ENCODE measurements at places on chromosomes 7 and 10.

DNA sequence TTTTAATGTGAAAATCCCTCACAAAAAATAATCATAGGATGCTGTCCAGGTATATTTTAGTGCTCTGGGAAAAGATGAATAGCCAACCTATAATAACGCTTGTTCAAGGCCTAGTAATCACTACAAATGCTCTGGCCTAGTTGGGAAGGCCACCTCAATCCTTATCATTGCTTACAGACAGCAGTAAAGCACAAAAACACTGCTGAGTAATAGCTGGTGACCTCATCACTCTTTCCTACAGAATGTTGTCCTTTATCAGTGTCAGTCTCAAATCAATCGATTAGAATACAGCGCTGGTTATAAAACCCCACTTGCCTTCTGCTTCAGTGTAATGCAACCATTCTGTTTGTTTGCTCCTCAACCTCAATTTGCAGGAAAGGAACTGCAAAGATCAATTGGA is 72.6 kb upstream of the STEAP1 start:
- no peak for DNase-seq
- H3K36me3 ChIP-seq, result no peaks in the 10 kb centered on the region
- no peak overlapping the region for H3K27ac ChIP-seq

- no peaks in the 10 kb centered on the region for H3K36me3 ChIP-seq
- no peak overlapping the region for H3K27ac ChIP-seq
Observed at GRCh38 chr7:50531401-50531911, 33.7 kb downstream of the DDC start.

- H3K4me1 ChIP-seq, result no peaks in the 10 kb centered on the region
- no peak overlapping the region for H3K27ac ChIP-seq
- H3K27me3 ChIP-seq, result no peaks in the 10 kb centered on the region
- no peak overlapping the region for H3K4me3 ChIP-seq
- DNase-seq, result no peak
Observed at GRCh38 chr7:151131592-151132293, 35.8 kb downstream of the GBX1 start.

DNA sequence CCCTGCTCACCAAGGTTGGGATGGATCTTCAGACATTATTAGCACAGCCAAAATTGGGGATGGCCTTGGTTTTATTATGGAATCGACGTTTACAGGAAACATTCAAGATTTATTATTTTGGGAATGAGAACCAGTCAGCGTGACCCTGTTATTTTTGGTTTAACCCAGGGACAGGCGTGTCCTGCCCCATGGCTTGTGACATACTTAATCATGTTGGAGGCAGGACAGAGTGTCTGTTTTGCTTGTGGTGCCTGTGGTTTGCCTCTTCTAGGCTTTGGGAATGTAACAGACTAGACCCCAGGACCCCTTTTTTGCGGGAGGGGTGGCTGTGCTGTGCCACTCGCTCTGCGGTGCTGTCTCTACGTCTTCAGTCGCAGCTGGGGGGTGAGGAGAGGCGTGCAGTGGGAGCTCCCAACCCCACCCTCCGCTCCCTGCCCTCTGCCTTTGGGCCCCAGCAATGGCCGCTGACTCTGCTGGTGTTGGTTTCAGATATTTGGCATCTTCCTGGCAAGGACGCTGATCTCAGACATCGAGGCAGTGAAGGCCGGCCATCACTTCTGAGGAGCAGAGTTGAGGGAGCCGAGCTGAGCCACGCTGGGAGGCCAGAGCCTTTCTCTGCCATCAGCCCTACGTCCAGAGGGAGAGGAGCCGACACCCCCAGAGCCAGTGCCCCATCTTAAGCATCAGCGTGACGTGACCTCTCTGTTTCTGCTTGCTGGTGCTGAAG is 20.1 kb upstream of the SH2D4B start:
- H3K27me3 ChIP-seq, result no peaks in the 10 kb centered on the region
- no peak for DNase-seq
- no peak overlapping the region for H3K4me3 ChIP-seq
- peaks cover 20% of the 10 kb centered on the region for H3K36me3 ChIP-seq
- H3K4me1 ChIP-seq, result no peaks in the 10 kb centered on the region

DNA sequence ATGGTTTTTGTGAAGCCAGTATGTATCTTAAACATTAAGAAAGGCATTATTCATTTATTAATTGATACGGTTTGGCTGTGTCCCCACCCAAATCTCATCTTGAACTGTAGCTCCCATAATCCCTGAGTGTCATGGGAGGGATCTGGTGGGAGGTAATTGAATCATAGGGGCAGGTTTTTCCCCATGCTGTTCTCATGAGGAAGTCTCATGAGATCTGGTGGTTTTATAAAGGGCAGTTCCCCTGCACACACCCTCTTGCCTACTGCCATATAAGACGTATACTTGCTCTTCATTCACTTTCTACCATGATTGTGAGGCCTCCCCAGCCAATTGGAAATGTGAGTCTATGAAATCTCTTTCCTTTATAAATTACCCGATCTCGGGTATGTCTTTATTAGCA is 28.1 kb downstream of the OTUD1 start:
- H3K27ac ChIP-seq, result no peak overlapping the region
- no peaks in the 10 kb centered on the region for H3K4me1 ChIP-seq
- no peak overlapping the region for H3K4me3 ChIP-seq
- H3K36me3 ChIP-seq, result no peaks in the 10 kb centered on the region

GRCh38 chr10:75602341-75602740 is 170.9 kb downstream of the LRMDA start:
- peaks cover 60% of the 10 kb centered on the region for H3K27me3 ChIP-seq
- H3K27ac ChIP-seq, result no peak overlapping the region
- no peaks in the 10 kb centered on the region for H3K36me3 ChIP-seq
- H3K4me3 ChIP-seq, result no peak overlapping the region
- DNase-seq, result no peak
- no peaks in the 10 kb centered on the region for H3K4me1 ChIP-seq

- no peak overlapping the region for H3K4me3 ChIP-seq
- H3K27me3 ChIP-seq, result no peaks in the 10 kb centered on the region
- no peaks in the 10 kb centered on the region for H3K36me3 ChIP-seq
- H3K27ac ChIP-seq, result no peak overlapping the region
- peaks cover 4% of the 10 kb centered on the region for H3K4me1 ChIP-seq
Observed at GRCh38 chr10:30282221-30282620, 66.9 kb downstream of the MTPAP start.

All from A673 (cell line).